NCI-H1105 (cell line): ENCODE measurements at places on chromosomes 4 and X.

GRCh38 chr4:306551-306961, 1.3 kb upstream of the ZNF732 start:
- DNase-seq = no peak

DNA sequence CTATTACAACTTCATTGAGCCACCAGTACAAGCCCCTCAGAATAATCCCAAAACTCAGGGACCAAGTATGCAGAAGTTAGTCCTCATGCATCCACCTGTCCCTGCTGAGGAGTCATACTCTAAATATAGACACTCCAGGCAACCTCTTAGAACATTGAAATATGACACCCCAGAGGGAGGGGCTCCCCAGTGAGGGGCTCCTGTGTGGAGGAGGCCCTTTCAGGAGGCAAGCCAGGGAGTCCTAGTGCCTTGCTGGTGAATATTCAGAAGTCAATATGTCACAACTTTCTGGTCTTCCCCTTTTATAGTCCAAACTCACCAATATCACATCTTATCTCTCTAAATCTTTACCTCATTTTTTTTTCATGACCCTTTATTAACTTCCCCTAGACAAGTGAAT, 1.6 kb upstream of the ARMCX6 start:
- peak; percentile 41 for DNase-seq

DNA sequence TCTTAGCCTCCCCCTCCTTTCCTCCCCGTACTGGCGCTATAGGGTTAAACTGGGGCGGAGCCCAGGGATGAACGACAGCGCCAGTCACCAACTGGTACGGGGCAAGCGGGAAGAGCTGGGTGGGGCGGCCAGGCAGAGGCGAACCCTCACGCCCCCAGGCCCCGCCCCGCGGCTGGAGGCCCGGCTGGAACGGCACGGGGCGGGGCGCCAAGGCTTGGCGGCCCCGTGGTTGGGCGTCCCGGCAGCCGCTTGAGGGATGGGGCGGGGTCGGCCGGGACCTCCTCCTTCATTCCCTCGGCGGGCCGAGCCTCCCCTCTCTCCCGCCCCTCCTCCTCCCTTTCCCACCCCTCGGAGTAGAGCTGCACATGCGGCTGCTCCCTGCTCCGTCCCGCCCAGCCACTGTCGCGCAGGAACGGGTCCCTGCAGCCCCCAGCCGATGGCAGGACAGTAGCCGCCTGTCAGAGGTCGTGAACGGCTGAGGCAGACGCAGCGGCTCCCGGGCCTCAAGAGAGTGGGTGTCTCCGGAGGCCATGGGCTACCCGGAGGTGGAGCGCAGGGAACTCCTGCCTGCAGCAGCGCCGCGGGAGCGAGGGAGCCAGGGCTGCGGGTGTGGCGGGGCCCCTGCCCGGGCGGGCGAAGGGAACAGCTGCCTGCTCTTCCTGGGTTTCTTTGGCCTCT, at the start of gene EDA:
EDA (plus strand) TSS at position 335 of the 678 bp plus-strand sequence.
- peak; percentile 67 for DNase-seq

DNA sequence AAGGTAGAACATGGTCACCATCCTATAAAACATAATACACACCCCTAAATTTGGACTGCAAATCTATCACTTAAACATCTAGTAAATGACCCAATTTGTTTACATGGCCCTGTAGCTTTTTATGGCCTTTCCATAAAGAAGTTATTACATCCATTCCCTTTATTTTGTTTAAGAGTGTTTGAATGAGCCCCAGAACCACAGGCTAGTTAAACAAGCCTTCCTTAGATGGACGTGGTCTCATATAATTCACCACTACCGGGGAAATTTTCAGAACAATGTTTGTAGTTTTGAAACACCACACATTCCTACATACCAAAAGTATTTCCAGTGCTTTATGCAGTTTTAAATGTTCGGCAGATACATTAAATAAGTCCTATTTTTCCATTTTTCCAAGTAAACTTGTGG, 12.3 kb downstream of the PDGFC start:
- no peak for DNase-seq

- no peak for DNase-seq
Observed at GRCh38 chr4:73021634-73022033, 47.9 kb downstream of the COX18 start.

- no peak for DNase-seq
Observed at GRCh38 chrX:138648568-138648967, 62.9 kb downstream of the FGF13 start.

GRCh38 chr4:86961605-86962295, 26.9 kb downstream of the AFF1 start:
- no peak for DNase-seq

- DNase-seq = peak; percentile 61
Observed at GRCh38 chrX:23792861-23793553, 10.0 kb downstream of the SAT1 start.

GRCh38 chr4:46249106-46249505, 125.3 kb upstream of the GABRG1 start:
- no peak for DNase-seq

- DNase-seq = no peak
Observed at GRCh38 chr4:107689912-107690587, 30.0 kb downstream of the PAPSS1 start.

DNA sequence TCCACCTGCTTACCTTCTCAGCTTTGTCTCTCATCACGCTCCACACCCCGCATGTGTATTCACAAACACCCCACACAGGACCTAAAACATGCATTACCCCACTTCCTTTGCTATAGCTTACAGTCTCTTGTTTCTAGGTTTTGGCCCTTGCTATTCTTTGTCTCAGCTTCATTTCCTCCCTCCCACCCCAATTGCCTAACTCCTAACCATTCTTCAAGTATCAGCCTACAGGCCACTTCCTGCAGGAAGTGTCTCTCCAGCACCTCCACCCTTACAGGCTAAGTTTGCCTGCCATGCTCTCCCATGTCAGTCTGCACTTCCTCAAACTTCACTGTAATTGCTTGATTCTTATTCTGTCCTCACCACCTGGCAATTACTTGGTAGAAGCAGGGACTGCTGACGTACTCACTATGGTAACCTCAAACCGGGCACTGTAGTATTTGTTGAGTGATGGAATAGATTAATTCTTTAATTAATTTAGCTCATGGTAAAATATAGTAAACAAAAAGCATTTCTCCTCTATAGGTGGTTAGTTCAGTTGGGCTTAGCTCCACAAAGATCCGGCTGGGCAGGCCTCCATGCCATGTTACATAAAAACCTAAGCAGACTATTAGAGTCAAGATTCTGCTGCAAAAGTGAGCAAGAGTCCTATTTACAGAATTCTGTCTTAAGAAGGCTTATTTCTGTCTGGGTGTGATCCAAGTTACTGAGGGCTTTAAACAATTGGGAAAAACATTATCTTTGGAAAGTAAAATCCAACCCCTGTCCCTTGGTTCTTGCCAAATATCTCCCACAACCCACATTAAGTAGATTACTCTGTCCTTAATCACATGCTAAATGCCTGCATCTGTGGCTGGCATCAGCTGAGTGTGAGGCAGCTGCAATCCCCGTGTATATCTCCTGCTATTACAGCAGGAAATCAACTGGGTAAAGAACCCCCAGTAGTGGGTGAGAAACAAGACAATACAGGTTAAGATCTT, 124.7 kb upstream of the CPEB2 start:
- no peak for DNase-seq

GRCh38 chrX:42751573-42751972, 26.4 kb downstream of the PPP1R2C start:
- DNase-seq = no peak

GRCh38 chr4:32140636-32141035, 1420.5 kb downstream of the PCDH7 start:
- no peak for DNase-seq

GRCh38 chr4:1839282-1839681, 16.7 kb downstream of the LETM1 start:
- DNase-seq = no peak

DNA sequence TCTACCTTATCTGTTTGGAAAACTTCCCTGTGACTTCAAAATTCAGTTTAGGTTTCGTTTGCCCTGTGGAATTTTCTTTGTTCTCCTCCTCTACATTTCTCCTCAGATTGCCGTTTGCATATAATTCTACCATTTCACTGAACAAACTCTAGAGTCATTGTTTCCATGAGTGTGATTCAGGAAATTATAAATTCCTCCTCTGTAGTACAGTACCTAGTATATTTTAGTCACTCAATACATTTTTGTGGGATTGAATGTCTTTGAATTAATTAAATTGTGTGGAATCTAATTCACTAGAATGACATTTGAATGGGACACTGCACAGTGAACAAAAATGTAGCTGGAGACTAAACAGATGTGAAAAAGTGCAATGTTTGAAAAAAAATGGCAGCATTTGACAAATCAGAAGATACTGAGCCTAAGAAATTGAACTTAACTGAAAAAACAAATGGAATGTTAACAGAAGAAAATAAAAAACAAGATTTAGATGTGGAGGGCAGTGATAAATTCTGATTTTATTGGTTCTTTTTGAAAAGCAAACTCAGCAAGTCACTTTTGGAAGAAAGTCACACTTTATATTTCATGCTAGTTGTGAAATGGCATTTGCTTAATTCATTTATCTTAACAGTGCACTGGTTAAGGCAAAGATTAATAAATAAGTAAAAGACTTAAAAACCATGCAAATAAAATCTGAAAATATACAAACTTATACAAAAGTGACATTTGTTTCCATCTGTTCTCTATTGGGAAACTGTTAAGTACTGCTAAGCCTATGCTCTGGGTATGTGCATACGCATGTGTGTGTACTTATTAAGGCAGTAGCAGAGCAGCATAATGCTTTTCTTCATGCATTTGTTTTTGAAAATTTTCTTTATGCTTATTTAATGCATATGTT, 512.3 kb downstream of the FAT4 start:
- DNase-seq = no peak

- DNase-seq = no peak
Observed at GRCh38 chrX:40945361-40945713, 139.9 kb upstream of the USP9X start.

DNA sequence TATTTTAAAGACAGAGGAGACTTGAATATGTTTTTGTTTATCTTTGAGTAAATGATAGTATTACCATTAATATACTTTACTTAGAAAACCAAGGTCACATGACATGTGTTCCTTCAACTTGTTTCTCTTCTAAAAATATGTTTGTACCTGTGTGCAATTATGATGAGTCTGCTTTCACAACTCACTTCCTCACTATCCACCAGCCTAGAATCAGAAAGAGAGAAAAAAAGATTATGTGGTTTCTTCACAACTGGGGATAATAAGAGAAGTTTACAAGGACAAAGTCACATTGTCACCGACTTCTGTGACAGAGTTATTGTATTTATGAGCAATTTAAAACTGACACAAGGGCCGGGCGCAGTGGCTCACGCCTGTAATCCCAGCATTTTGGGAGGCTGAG, 1112.1 kb downstream of the RPA4 start:
- no peak for DNase-seq

DNA sequence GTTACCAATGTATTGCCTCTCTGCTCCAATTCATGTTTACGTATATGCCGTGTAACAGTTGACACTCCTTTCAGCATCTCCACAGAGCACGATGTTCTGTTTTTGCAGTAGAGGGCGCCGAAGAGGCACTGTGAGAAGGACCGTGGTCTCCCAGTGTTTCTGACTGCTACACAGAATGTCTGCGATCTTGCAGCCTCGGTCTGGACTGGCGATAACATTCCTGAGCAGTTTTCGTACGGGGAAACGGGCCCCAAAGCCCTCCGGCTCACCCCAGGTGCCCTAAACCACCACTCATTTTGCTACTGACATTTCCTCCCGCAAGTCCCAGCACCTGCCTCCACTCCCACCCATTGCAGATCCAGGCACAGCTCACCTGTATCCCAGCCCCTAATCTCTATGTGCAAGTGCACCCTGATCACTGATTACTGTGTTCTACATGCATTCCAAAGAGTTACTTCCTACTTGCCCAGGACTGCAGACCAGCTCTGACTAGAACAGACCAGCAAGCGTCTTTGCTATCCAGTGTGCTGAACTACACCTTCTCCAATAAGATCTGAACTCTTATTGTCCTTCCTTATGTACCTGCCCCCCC, 12.4 kb upstream of the NFXL1 start:
- peak; percentile 26 for DNase-seq

DNA sequence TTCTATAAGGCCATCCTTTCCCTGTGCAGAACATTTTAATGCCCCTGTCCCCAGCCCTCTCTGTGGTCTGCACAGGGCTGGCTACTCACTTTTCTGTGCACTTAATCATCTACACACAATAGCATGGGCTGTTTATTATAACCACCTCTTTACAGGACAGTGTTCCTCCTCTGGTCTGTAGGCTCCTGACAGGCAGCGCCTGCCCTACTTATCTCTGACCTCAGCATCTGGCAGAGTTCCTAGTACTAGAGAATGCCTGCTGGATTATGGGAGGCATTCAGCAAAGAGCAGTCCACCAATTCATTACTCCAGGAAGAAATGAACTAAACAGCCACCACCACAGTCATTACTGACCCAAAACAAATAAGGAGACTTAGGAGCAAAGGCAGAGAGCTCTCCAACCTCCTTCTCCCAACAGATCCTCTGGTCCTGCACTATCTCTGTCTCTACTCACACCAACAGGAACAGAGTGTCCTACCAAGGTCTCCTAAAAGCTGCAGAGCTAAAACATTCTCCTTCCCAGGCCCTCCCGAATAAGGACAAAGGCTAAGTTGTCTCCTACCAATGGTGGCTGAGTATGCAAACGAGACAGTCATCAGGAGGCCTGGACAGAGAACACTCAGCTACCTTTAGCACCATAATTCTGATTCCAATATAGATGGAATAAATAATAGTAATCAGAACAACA, 279.2 kb downstream of the QDPR start:
- no peak for DNase-seq

DNA sequence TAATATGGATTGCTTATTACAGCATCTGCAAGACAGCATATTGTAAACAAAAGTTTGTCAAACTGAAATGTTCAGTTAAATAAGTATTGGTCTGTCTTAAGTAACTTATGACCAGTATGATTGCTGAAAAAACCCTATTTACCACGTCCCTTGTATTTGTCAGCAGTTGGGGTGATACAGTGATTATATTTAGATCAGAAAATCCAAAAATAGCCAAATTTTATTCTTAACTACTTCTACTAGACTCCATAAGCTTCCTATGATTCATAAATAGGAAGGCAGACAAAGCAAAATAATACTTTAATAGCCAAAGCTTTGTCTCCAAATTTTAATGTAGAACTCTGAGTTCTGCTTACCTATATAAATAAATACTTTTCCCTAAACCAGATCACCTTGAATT, 45.3 kb downstream of the TBCK start:
- DNase-seq = no peak

DNA sequence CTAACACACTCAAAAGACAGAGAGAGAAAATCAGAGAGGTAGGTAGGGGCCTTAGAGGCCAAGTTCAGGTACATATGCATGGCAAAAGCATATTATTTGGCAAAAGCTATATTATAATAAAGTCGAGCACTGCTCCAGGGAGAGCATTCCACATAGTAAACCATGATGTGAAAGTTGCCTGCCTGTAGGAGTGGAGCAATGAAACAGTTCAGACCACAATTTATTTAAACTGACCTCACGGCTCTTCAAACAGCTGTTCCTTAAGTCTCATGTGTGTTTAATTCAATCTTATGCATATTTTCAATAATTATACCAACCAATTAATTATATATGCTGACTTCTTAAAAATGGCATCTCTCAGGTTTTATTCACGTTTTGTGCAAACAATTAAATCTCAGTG, 3.3 kb downstream of the RFC1 start:
- no peak for DNase-seq
